ENCODE measurements at places on chromosomes 5 and 9.

GRCh38 chr9:132135456-132135855, 26.4 kb upstream of the NTNG2 start:
- no peak for DNase-seq

GRCh38 chr9:115146581-115147021, 28.6 kb upstream of the TNC start:
- no peak for DNase-seq

DNA sequence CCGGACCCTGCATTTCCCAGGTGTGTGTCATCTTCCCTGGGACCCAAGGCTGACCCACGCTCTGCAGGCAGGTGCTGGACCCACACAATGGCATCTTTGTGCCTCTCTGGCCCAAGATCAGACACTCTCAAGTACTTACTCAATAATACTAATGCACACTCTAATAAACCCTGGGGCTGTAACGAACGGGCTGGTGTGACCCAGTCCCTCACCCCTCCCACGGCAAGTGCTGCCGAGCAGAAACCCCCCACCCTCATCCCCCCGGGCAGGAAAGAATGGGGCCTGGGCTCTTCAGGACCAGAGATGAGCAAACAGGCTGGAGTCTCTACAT, 1.1 kb upstream of the OBP2B start:
- no peak for DNase-seq

GRCh38 chr5:125695996-125696655, 727.1 kb upstream of the GRAMD2B start:
- no peak for DNase-seq

Measured in occipital lobe (tissue), 3 donors.